ENCODE measurements at places on chromosomes 3 and 15. TPM values are rescaled to one million over a fixed set of nuclear protein-coding genes. Genes with fewer than 3 reads are reported as not detected.

- no peak for ATAC-seq
Measured at GRCh38 chr15:80997692-80998091, 3.0 kb upstream of the TLNRD1 start.

- peak; percentile 46 for ATAC-seq
Measured at GRCh38 chr3:189304465-189305351, 132.9 kb downstream of the TPRG1 start.

DNA sequence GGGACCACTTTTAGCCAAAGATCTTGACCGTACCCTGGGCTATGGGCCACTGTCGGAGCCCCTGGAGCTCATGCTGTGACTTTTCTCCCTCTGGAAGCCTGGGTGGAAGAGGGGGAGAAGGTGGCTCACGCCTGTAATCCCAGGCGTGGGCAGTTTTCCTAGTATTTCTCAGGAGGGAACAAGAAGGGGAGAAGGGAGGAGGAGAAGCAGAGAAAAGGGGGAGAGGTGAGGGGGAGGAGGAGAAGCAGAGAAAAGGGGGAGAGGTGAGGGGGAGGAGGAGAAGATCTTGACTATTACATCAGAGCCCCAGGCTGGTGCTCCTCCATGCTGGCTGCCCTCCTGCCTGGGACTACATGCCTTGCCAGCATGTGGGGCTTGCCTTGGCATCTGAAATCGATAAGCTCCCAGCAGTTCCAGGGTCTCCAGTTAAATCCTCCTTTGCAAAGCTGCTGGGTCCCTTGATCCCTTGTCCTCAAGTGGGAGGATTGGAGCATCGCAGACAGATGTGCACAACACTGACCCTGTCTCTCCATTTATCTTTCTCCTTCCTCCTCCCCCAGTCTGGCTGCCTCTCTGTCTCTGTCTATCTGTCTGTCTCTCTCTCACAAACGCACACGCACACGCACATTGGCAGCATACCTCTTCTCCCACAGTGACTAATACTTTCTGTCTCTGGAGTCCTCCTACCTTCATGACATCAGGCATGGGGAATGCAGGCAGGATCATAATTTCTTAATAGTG, 41.6 kb downstream of the MRAS start:
- ATAC-seq, result no peak

DNA sequence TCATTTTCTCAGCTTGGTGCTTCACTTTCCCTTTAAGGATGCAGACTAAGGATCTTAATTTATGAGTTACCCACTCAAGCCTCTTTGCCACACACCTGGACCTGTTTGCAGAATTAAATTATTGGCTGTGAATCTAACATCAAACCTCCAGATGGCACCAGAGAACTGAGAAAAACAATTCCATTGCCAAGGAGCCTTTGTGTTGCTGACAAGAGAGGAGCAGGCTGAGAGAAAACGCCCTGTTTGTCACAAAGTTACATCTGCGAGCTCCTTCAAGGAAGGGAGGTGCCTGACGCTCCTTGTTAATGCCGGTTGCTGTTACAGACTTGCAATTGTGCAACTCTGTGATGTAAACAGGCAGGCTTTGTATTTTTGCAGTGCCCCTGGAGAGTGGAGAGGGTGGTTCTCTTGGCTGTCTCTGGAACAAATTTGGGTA, 36.3 kb upstream of the TMC3 start:
- no peak for ATAC-seq

- ATAC-seq, result peak; percentile 57
Measured at GRCh38 chr3:170809007-170809974, 60.7 kb downstream of the RPL22L1 start.

GRCh38 chr3:128071771-128072453, 19.7 kb downstream of the SEC61A1 start:
- ATAC-seq, result no peak

DNA sequence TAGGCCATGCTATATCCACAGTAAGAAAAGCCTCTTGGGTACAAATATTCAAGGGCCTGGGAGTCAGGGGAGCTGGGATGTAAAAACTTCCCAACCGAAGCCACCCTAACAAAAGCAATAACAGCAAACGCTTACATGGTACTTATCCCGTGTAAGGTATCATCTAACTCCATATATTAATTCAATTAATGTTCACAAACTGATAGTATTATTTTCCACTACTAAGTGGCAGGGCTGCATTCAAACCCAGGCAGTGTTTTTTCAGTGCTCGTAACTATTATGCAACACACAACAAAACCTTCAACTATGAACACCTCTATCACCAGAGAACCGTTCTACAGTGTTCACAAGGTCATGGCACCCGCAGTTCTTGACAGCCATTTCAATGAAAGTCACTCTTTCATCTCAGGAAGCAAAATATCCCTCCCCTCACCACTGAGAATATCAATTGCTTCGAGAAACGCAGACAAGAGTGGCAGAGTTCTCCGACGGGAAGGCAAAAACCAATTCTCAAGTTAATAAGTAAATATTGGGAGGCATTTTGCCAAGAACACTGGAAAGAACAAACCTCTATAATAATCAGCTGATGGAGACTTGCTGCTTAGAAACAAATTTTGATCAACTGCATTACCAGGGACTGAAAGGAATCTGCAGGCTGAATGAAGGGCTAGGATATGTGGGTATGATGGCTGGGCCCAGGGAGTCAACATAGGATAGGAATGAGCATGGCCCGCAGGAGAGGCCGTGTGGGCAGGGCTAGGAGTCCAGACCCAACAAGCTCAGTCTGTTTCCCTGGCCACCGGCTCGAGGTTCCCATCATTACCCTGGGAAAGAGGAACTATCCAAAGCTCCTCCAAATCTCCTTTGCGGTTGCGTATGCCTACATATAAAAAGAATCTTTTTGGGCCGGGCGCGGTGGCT, 72.3 kb downstream of the XXYLT1 start:
- ATAC-seq, result no peak

- no peak for ATAC-seq
Measured at GRCh38 chr3:122004107-122004506, 17.9 kb downstream of the ILDR1 start.

GRCh38 chr3:42505849-42506410, 3.5 kb downstream of the VIPR1 start:
- ATAC-seq, result no peak

The PML gene
- 74.1 TPM for total RNA-seq

The CPNE9 gene
- 0.32 TPM for total RNA-seq

The TM6SF1 gene
- 0.61 TPM for total RNA-seq

The CX3CR1 gene
- 0.13 TPM for total RNA-seq

The REC114 gene
- total RNA-seq, result not detected

The MYL3 gene
- total RNA-seq, result not detected

The ANKRD34C gene
- total RNA-seq, result not detected
